ENCODE measurements at places on chromosomes 16 and 17. TPM values are rescaled to one million over a fixed set of nuclear protein-coding genes. Genes with fewer than 3 reads are reported as not detected.
A peak's percentile ranks its signal among the peaks of the same experiment; 100 is the strongest.

- no peak overlapping the region for H3K4me3 ChIP-seq
- H3K27me3 ChIP-seq: no peaks in the 10 kb centered on the region
- H3K36me3 ChIP-seq: no peaks in the 10 kb centered on the region
- no peak overlapping the region for H3K27ac ChIP-seq
Observed at GRCh38 chr17:2412561-2413021, 11.7 kb upstream of the MNT start.

- no peak overlapping the region for H3K27ac ChIP-seq
- no peaks in the 10 kb centered on the region for H3K4me1 ChIP-seq
- H3K4me3 ChIP-seq: no peak overlapping the region
- no peaks in the 10 kb centered on the region for H3K36me3 ChIP-seq
- H3K27me3 ChIP-seq: no peaks in the 10 kb centered on the region
Observed at GRCh38 chr17:76280650-76281049, 15.5 kb downstream of the UBALD2 start.

- DNase-seq: no peak
- peaks cover 10% of the 10 kb centered on the region for H3K4me1 ChIP-seq
- H3K27me3 ChIP-seq: no peaks in the 10 kb centered on the region
Observed at GRCh38 chr17:38428643-38429371, 543 bp downstream of the ARHGAP23 start.

GRCh38 chr16:31206776-31207175 lies 4.2 kb upstream of the PYCARD start:
- H3K36me3 ChIP-seq: no peaks in the 10 kb centered on the region
- no peak overlapping the region for H3K27ac ChIP-seq
- DNase-seq: no peak
- H3K4me1 ChIP-seq: peaks cover 3% of the 10 kb centered on the region
- H3K27me3 ChIP-seq: no peaks in the 10 kb centered on the region

DNA sequence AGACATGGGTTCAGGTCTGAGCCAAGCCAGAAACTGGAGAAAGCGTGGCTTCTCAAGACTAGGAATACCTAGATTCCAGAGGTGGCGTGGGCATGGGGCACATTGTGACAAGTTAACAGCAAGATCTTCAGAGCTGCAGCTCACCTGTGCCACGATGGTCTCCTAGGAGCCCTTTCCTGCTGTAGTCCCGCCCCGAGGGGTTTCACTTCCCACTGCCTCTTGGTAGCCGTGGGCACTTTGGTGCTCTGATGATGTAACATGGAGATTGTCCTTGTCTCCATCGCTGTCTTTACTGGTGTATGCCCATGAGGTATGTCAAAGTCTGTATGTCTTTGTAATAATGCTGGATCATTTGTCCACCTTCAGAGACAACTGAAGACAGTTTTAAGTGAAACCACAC lies 89.7 kb downstream of the WWOX start:
- no peak for DNase-seq
- H3K27ac ChIP-seq: no peak overlapping the region
- no peak overlapping the region for H3K4me3 ChIP-seq
- H3K27me3 ChIP-seq: no peaks in the 10 kb centered on the region
- H3K36me3 ChIP-seq: no peaks in the 10 kb centered on the region
- H3K4me1 ChIP-seq: no peaks in the 10 kb centered on the region

- no peaks in the 10 kb centered on the region for H3K36me3 ChIP-seq
- no peak for DNase-seq
- no peaks in the 10 kb centered on the region for H3K27me3 ChIP-seq
Observed at GRCh38 chr17:47735536-47736011, 2.5 kb downstream of the TBX21 start.

GRCh38 chr17:50268026-50268425 lies 6.2 kb upstream of the TMEM92 start:
- no peaks in the 10 kb centered on the region for H3K27me3 ChIP-seq
- no peaks in the 10 kb centered on the region for H3K36me3 ChIP-seq
- no peaks in the 10 kb centered on the region for H3K4me1 ChIP-seq
- DNase-seq: no peak
- H3K27ac ChIP-seq: no peak overlapping the region
- no peak overlapping the region for H3K4me3 ChIP-seq

GRCh38 chr16:49811644-49812334 lies 44.1 kb downstream of the ZNF423 start:
- H3K4me3 ChIP-seq: no peak overlapping the region
- H3K4me1 ChIP-seq: no peaks in the 10 kb centered on the region
- no peaks in the 10 kb centered on the region for H3K36me3 ChIP-seq
- no peaks in the 10 kb centered on the region for H3K27me3 ChIP-seq

- H3K4me1 ChIP-seq: no peaks in the 10 kb centered on the region
- H3K27me3 ChIP-seq: no peaks in the 10 kb centered on the region
- no peaks in the 10 kb centered on the region for H3K36me3 ChIP-seq
- no peak overlapping the region for H3K27ac ChIP-seq
- no peak overlapping the region for H3K4me3 ChIP-seq
Observed at GRCh38 chr16:11152677-11153331, 103.2 kb downstream of the SOCS1 start.

DNA sequence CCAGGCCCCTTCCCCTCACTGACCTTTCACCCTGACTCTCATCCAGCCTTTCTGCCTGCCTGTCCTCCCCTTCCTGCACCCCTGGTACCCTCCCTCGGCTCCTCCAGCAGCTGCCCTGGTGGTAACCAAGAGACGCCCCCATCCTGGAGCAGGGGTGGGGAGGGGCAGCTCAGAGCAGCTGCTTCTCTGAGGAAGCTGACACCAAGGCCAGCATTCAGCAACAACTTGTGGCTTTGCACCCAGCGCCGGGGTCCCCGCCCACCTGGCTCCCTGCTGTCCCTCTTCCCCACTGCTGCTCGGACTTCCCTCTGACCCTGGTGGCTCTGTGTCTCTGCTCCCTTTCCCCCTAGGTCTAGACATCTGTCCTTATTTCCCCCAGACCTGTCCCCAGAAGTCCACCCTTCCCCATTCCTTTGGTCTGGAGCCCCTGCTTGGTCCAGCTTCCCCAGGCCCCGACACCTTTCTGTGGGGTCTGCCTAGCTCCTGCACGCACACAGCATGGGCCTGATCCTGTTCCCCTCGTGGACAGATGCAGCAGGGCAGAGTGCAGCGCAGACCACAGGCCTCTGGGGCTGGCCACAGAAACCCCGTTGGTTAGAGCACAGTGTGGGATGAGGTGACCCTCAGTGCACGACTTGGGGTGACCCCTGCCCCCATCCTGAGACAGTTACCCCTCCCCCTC lies 1.2 kb upstream of the ATP2A1 start:
- no peaks in the 10 kb centered on the region for H3K36me3 ChIP-seq
- peaks cover 16% of the 10 kb centered on the region for H3K4me1 ChIP-seq
- no peaks in the 10 kb centered on the region for H3K27me3 ChIP-seq
- DNase-seq: no peak
- H3K27ac ChIP-seq: no peak overlapping the region

- no peak overlapping the region for H3K27ac ChIP-seq
- DNase-seq: no peak
- no peak overlapping the region for H3K4me3 ChIP-seq
- peaks cover 4% of the 10 kb centered on the region for H3K4me1 ChIP-seq
- H3K36me3 ChIP-seq: no peaks in the 10 kb centered on the region
- H3K27me3 ChIP-seq: no peaks in the 10 kb centered on the region
Observed at GRCh38 chr17:42392692-42393415, 4.6 kb upstream of the STAT3 start.

DNA sequence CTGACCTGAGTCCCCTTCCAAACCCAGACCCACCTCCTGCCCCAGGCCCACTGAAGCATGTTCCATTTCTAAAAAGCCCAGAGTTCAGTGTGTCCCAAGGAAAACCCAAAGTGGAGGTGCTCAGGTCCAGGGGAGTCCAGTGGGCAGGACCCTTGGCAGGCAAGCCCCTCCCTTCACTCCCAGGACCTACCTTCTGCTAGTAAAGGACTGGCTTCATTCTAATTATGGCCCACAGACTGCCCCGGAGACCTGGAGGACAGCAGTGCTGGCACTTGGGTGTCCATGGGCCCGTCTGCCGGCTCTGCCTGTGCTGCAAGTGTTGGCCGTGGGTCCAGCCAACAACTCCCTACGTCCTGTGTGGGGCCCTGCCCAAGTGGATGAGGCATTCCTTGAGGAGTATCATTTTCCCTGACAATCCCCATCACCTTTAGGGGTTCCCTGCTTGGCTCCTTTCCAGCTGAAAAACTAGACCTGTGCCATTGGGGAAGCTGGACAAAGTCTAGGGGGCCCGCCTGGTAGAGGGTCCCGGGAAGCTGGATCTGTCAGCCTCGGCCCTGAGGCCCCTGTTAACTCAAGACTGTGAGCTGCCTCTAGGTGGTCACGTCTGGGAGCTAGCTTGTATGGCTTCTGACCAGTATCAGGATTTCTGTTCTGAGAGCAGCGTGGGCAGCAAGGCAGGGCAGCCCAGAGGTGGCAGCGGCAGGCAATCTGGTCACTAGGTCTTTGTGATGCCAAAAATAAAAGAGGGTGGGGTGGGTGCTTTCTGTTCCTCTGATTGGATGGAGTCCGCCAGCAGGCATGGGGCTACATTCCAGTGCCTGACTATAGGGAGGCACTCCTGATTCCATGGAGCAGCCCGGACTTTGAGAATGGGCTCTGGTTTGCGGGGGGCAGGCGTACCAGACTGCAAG lies 8.2 kb downstream of the CBX2 start:
- H3K27me3 ChIP-seq: peaks cover 12% of the 10 kb centered on the region
- H3K4me3 ChIP-seq: no peak overlapping the region
- no peak for DNase-seq
- no peak overlapping the region for H3K27ac ChIP-seq
- H3K4me1 ChIP-seq: peaks cover 11% of the 10 kb centered on the region

GRCh38 chr17:28726226-28726626 lies at the start of gene TLCD1:
TLCD1 (minus strand) TSS chr17:28726233; CDS start chr17:28726097, 136 bp downstream.
- H3K27me3 ChIP-seq: no peaks in the 10 kb centered on the region
- H3K4me3 ChIP-seq: peak within 1 kb of the TSS; percentile 83
- peaks cover 27% of the 10 kb centered on the region for H3K36me3 ChIP-seq
- H3K4me1 ChIP-seq: peaks cover 39% of the 10 kb centered on the region
- DNase-seq: peak; percentile 54

DNA sequence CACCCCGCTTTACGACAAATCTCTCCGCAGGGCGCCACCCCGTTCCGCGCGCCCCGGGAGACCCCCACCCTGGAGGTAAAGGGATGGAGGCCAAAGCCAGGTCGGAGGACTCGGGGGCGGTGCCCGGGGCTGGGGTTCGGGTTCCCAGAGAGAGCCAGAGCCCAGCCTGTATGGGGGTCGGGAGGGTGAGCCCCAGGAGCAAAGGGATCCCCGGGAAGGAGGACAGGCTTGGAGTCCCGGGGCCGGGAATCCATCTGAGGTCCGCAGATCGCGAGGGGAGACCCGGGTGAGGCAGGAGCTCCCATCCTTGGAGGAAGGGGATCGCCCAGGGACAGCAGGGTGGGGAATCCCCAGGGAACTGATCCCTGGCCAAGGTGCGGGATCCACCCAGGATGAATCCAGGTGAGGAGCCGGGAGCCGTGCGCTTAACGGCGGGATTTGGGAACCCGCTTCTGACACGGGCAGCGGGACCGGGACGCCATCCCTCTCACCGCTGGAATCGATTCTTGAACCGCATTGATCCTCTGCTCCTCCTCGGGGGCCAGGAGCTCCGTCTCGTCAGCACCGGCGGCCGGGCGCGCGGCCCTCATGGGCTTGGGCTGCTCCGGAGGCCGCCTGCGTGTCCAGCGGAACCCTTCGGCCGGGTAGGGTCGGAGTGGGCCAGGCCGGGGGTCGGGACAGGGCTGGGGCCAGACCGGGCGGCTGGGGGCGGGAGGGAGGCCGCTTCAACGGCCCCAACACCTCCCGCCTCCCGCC lies at the start of gene MMD:
TSS of gene MMD (minus strand) at position 657 of the 756 bp plus-strand sequence. CDS start at position 517, 140 bp downstream.
- peaks cover 11% of the 10 kb centered on the region for H3K4me1 ChIP-seq
- no peaks in the 10 kb centered on the region for H3K36me3 ChIP-seq
- peak; percentile 24 for DNase-seq
- H3K27me3 ChIP-seq: no peaks in the 10 kb centered on the region

DNA sequence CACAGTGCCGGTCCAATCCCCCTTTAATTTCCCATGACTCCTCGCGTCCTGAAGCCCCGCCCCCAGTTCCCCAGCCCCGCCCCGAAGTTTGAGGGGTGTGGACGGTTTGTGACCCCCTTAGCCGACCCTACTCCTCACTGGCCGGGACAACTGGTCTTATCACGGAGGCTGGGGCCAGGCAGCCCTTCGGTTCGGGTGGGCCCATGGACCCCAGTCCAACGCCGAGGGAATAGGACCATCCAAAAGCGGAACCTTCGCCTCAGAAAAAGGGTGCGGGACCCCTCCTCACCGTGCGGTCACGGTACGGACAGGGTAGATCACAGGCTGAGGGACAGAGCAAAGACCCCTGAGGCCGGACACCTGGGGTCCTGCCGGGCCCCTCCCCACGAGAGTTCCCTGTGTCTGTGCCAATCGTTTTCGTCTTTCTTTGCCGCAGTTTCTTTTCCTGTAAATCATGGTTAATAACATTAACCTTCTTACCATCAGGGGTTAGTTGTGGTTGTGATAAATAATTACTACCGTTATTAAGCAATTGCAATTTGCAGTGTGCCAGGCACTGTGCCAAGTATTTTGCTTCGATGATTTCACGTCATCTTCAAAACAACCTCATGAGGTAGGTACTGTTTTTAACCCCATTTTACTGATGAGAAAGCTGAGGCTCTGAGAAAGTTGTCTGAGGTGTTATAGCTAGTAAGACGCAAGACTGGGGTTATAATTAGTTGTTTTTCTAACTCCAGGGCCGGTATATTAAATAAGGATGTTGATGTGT lies 543 bp downstream of the TMUB2 start:
- H3K4me1 ChIP-seq: peaks cover 35% of the 10 kb centered on the region
- peak; percentile 33 for DNase-seq
- H3K36me3 ChIP-seq: peaks cover 46% of the 10 kb centered on the region
- H3K27ac ChIP-seq: peak overlapping the region; percentile 99
- no peaks in the 10 kb centered on the region for H3K27me3 ChIP-seq
- H3K4me3 ChIP-seq: peak overlapping the region; percentile 100

- no peak for DNase-seq
- no peak overlapping the region for H3K4me3 ChIP-seq
- H3K27me3 ChIP-seq: peaks cover 3% of the 10 kb centered on the region
- no peaks in the 10 kb centered on the region for H3K36me3 ChIP-seq
- no peaks in the 10 kb centered on the region for H3K4me1 ChIP-seq
Observed at GRCh38 chr17:59487161-59487873, 78.1 kb upstream of the DHX40 start.

- H3K27me3 ChIP-seq: no peaks in the 10 kb centered on the region
- H3K36me3 ChIP-seq: no peaks in the 10 kb centered on the region
- H3K4me1 ChIP-seq: no peaks in the 10 kb centered on the region
- H3K4me3 ChIP-seq: no peak overlapping the region
Observed at GRCh38 chr17:41672153-41672552, 16.5 kb upstream of the EIF1 start.

PRKCB gene
- total RNA-seq: 180 TPM

FLCN gene
- 39.4 TPM for total RNA-seq

CD300LG gene
- total RNA-seq: not detected

RETREG3 gene
- total RNA-seq: 124 TPM

TP53TG3B gene
- not detected for total RNA-seq

CDH16 gene
- total RNA-seq: not detected

TEDC2 gene
- 16.7 TPM for total RNA-seq

SMTNL2 gene
- total RNA-seq: not detected
